Activated CD4-positive, alpha-beta memory T cell treated with anti-CD3 and anti-CD28 coated beads, Interleukin-2, amount 10 ng/mL, durations not matched to agents 7 days and 5 days (primary cell): ENCODE measurements at places on chromosomes 16 and 17. TPM values are rescaled to one million over a fixed set of nuclear protein-coding genes. Genes with fewer than 3 reads are reported as not detected.
A peak's percentile ranks its signal among the peaks of the same experiment; 100 is the strongest.

DNA sequence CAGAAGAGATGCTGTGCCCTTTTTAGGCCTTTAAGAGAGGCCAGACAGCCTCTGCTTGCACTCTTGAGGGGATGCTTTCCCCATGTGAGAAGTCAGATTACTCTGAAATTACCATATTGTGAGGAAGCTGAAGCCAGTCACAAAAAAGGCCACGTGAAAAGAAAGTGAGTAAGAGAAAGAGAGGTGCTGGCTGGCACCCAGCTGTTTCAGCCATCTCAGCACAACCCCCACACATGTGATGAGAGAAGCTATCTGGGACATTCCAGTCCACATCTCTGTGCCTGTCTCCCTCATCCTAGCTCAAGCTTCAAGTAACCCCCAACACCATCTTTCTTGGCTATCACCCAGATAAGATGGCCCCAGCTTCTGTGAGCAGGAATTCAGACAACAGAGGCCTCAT lies 131.4 kb downstream of the HS3ST2 start:
- H3K27me3 ChIP-seq: peaks cover 31% of the 10 kb centered on the region
- no peak overlapping the region for H3K4me3 ChIP-seq
- H3K4me1 ChIP-seq: peaks cover 5% of the 10 kb centered on the region

DNA sequence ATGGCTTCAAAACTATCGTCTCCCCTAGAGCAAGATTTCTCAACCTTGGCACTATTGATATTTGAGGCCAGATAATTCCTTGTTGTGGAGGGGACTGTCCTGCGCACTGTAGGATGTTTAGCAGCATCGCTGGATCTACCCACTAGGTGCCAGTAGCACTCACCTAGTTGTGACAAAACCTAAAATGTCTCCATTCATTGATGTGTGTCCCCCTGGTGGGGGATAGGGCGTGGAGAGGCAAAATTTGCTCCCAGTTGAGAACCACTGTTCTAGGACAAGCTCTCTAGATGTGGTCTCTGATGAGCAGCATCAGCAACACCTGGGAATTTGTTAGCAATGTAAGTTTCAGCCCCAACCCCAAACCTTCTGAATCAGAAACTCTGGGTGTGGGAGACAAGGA lies 259.0 kb downstream of the XYLT1 start:
- peaks cover 12% of the 10 kb centered on the region for H3K36me3 ChIP-seq
- no peak overlapping the region for H3K27ac ChIP-seq
- DNase-seq: peak; percentile 31
- H3K27me3 ChIP-seq: no peaks in the 10 kb centered on the region
- H3K4me1 ChIP-seq: peaks cover 11% of the 10 kb centered on the region
- H3K4me3 ChIP-seq: no peak overlapping the region

DNA sequence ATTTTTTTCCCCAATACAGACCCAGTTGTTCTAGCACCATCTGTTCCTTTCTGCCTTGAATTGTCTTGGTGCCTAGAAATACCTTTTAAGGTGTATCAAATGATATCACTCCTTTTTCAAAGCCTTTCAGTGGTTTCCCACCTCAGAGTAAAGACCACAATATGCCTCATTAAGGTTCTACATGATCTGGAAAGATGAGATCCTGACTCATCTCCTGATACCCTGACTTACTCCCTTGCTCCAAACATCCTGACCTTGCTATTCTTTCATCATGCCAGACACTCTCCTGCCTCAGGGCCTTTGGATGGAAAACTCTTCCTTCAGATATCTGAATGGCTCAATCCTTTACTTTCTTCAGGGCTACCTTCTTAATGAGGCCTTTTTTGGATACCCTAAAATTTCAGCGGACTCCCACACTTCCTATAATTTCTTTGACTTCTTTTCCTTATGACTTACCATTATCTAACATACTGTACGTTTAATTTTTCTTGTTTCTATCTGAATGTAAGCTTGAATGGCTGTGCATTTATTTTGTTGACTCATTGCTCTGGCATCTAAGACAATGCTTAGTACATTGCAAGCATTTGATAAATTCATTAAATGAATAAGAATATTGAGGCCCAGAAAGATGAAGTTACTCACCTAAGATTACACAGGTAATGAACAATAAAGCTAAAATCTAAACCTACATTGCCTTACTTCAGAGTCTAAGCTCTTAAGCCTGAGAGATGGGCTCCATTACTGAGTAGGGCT lies 19.2 kb downstream of the FLOT2 start:
- H3K27ac ChIP-seq: no peak overlapping the region
- no peak for DNase-seq
- peaks cover 17% of the 10 kb centered on the region for H3K4me1 ChIP-seq
- H3K27me3 ChIP-seq: no peaks in the 10 kb centered on the region
- peaks cover 55% of the 10 kb centered on the region for H3K36me3 ChIP-seq

- H3K4me3 ChIP-seq: no peak overlapping the region
- no peaks in the 10 kb centered on the region for H3K4me1 ChIP-seq
- peak; percentile 63 for DNase-seq
Observed at GRCh38 chr17:8785547-8786413, 13.4 kb downstream of the MFSD6L start.

DNA sequence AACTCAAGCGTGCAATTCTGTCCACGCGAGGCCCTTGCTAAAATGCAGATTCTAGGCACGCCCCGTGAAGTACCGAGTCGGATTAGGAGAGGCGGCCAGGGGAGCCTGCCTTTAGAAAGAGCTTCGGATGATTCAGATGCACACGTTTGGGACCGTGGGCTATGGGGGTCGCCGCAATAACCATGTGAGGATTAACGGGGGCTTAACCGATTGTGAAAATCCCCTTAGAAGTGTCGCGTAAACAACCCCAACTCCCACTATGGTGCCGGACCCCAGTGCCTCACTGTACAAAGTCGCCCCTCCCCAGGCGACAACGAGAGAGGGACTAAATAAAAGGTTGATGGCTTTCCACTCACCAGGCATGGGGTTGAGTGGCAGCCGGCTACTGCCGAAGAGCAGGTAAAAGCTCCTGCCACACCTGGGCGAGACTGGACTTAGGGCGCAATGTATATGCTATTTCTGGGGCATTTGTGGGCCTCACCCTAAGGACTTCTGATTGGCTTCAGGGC lies 635 bp upstream of the SP2 start:
- peak; percentile 37 for DNase-seq
- peaks cover 26% of the 10 kb centered on the region for H3K36me3 ChIP-seq
- H3K27me3 ChIP-seq: no peaks in the 10 kb centered on the region
- H3K4me1 ChIP-seq: peaks cover 48% of the 10 kb centered on the region

- no peak for DNase-seq
- H3K4me1 ChIP-seq: peaks cover 61% of the 10 kb centered on the region
- H3K4me3 ChIP-seq: no peak overlapping the region
Observed at GRCh38 chr16:50068550-50068949, 2.8 kb downstream of the HEATR3 start.

DNA sequence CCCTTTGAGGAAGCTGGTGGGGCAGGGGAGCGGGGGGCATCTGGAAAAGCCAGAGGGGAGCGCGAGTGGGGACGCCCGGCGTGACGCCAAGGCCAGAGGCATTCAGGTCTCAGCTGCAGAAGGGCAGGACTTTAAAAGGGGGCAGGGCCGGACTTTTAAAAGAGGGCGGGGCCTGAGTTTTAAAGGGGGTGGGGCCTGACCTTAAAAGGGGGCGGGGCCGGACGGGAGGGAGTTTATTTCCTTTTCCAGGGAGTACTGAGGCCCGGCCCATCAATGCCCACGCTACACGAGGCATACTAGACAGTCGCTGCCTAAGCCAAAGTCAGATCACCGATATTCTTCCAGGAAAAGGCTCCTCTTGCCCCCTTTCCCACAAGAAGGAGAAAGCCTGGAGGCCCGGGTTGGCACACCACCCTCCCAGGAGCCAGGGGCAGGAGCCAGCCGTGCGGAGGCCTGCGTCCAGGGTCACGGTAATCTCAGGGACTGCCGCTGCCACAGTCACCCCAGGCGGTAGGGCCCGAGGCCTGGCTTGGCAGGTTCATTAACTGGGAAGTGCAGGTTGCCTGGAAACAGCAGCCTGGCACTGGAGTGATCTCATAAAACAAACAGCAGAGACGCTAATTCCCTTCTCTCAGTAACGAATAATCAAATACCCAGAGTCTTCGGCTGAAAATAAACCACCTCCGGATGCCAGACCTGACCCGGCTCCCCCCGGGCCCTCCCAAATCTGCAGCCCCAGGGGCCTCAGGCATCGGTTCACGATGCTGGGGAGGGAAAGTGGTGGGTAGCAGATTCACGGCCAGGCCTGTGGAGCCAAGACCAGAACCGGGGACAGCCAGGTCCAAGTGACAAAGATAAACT lies 90.7 kb downstream of the TIMM22 start:
- H3K27me3 ChIP-seq: no peaks in the 10 kb centered on the region
- H3K4me3 ChIP-seq: no peak overlapping the region
- H3K27ac ChIP-seq: no peak overlapping the region
- no peaks in the 10 kb centered on the region for H3K4me1 ChIP-seq
- peaks cover 24% of the 10 kb centered on the region for H3K36me3 ChIP-seq
- DNase-seq: no peak

DNA sequence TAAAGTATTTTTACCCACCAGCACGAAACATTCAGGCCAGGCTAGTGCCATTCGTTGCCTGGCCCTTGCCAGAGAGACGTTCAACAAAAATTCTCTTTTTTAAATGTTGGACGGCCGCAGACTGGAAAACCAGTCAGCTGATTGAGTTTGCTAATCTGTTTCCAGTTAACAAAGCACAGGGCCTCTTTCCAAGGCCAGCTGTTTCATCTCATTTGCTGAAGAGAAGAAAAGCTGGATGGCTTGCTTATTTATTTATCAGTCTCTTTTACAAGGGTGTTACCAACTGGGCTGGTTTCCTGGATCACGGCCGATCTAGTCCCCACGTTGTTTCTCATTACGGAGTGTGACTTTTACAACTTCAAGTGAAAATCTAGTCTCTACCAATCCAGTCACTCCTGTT lies 418.7 kb upstream of the DYNLRB2 start:
- peaks cover 11% of the 10 kb centered on the region for H3K27me3 ChIP-seq
- H3K36me3 ChIP-seq: no peaks in the 10 kb centered on the region
- no peak overlapping the region for H3K4me3 ChIP-seq
- no peak for DNase-seq

HOXB6 gene
- 0.68 TPM for total RNA-seq

ARL5C gene
- not detected for total RNA-seq

HAP1 gene
- 0.05 TPM for total RNA-seq
